ENCODE measurements at places on chromosomes 7 and 10.
A peak's percentile ranks its signal among the peaks of the same experiment; 100 is the strongest.

GRCh38 chr10:102775201-102775934 lies 31.6 kb downstream of the WBP1L start:
- no peak for DNase-seq

GRCh38 chr7:99648843-99649242 lies 31.0 kb downstream of the CYP3A5 start:
- no peak for DNase-seq

DNA sequence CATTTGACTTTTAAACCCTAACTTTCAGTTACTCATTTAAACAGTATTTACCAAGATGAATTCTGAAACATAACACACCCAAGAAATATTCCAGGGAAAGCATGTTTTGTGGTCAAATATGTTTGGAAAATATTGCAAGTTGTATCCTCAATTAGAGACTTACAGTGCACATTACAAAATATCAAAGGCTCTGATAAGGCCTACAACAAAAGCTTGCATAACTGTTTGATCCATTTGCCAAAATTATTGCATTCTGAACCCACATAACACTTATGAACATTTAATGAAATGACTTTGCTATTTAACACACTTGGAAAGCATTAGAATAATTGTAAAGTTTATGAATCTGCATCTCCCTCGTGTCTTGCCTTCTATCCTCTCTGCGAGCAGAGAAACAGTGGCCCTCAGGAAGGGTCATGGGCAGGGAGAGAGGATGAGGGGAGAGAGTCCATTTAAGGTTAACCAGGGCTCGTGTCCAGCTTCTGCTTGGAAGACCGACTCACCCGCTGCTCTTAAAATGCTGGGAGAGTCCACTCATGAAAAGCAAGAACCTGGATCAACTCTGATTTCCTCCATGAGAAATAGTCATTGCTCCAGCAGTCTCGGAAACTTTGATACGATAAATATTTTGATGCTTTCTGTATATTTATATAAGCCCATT lies 408.2 kb upstream of the ZMIZ1 start:
- DNase-seq, result no peak

GRCh38 chr10:44780426-44780825 lies 130.7 kb upstream of the TMEM72 start:
- DNase-seq, result no peak

- no peak for DNase-seq
These were observed 71.2 kb upstream of the RPA3 start for GRCh38 chr7:7789551-7789988.

GRCh38 chr7:147413557-147413870 lies 1177.1 kb upstream of the C7orf33 start:
- DNase-seq, result no peak

- DNase-seq, result peak; percentile 93
These were observed 1.7 kb upstream of the SPACDR start for GRCh38 chr7:100465702-100466311.

DNA sequence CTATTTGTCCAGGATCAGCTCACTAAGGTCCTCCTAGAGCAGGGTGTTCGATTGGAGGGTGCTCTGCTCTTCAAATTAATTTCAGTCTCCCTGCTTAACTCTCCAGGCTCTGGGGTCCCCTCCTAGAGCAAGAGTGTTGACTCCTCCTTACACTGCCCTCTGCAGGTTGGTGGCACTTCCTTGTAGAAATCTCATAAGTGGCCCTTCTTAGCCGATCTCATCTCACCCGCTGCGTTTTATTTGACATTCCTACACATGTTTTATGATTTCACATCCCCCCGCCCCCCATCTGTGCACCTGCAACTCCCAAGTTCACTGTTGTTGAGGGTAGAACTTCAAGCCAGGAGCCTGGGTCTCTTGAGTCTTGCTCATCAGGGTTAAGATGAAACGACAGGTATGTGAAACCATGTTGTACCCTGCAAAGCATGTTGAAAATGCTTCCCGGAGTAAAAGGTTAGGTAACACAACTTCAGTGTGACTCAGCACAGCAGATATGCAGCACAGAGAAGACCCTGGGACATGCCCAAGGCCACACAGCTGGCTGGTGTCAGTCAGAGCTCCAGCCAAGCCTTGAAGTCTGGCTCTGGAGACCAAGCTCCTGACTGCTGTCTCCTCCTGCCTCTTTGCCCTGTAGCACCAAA lies 171.2 kb downstream of the PRKAG2 start:
- DNase-seq, result peak; percentile 48

DNA sequence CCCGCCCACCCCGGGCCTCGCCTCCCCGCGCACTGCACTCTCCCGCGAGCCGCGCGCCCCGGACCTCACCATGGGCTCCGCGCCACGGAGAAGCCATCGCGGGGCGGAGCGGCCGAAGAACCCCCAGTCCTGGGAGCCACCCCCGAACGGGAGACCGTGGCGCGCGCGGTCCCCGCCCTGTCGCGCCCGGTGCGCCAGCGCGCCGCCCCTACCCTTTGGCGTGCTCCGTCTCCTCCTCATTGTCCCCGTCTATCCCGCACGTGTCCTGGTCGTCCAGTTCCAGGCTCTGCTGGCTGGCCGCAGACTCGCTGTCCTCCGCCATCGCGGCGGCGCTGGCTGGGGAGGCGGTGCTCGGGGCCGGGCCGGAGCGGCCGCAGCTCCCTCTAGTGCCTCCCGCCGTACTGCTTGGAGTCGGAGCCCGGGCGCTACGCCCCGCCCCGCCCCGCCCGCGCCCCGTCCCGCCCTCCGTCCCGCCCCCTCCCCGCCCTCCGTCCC lies at the start of gene NMT2:
NMT2 (minus strand) TSS at position 403 of the 495 bp plus-strand sequence; CDS start at position 322, 81 bp downstream.
- peak; percentile 74 for DNase-seq

- peak; percentile 86 for DNase-seq
These were observed 20.6 kb upstream of the RHOBTB1 start for GRCh38 chr10:60964257-60965235.

GRCh38 chr7:7956531-7957128 lies 12.0 kb upstream of the GLCCI1 start:
- DNase-seq, result no peak

DNA sequence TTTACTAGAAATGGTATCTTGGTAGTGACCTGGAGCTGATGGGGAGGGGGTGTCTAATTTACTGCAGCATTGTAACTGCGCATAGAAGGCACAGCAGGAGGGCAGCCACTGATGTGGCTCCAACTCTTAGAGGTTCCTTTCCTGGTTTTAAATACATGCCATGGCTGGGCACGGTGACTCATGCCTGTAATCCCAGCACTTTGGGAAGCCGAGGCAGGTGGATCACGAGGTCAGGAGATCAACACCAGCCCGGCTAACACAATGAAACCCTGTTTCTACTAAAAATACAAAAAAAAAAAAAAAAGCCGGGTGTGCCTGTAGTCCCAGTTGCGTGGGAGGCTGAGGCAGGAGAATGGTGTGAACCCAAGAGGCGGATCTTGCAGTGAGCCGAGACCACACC lies 19.2 kb upstream of the SEC61G start:
- DNase-seq, result no peak

- no peak for DNase-seq
These were observed 5.2 kb downstream of the ZNF365 start for GRCh38 chr10:62379394-62379793.

DNA sequence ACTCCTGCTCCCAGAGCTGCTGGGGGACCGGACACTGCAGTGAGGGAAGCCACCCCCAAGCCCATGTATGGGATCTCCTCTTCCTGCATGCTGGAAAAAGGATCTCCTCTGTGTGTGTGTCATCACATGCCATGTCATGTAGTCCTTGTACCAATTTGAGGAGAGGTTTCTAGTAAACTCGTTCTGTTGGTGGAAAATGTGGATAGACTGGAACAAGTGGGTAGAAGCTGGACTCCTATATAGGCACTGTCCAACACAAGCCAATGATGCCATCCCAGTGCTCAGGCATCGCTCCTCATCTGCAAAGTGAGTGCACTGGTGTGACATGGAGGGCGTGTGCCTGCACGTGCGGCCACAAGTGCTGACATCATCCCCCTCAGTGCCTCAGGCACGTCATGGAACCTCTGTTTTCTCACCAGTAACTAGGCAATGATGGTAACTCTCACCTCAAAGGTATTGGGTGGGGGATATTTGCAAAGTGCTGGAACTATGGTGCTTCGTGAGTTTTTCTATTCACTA lies 19.3 kb downstream of the MYO1G start:
- DNase-seq, result no peak

GRCh38 chr7:26156451-26157420 lies 4.7 kb downstream of the NFE2L3 start:
- peak; percentile 93 for DNase-seq

GRCh38 chr7:34776748-34777358 lies 118.8 kb downstream of the NPSR1 start:
- DNase-seq, result peak; percentile 52

DNA sequence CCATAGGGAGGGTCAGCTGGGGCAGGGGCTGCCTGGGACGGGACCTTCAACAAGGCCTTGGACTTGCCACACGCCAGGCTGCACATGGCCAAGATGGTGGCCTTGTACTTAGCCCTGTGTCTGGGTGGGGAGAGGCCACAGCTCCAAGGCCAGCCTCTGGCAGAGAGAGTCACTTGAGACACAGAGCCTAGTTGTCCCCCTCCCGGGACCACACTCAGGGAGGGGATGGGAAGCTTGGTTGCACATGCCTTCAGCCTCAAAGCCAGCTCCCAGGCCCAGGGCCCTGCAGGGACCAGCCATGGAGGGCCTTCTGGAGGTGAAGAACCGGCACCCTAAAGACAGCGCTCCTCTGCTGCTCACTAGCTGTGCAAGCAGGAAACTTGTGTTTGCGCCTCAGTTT lies 16.7 kb downstream of the MMRN2 start:
- DNase-seq, result no peak

DNA sequence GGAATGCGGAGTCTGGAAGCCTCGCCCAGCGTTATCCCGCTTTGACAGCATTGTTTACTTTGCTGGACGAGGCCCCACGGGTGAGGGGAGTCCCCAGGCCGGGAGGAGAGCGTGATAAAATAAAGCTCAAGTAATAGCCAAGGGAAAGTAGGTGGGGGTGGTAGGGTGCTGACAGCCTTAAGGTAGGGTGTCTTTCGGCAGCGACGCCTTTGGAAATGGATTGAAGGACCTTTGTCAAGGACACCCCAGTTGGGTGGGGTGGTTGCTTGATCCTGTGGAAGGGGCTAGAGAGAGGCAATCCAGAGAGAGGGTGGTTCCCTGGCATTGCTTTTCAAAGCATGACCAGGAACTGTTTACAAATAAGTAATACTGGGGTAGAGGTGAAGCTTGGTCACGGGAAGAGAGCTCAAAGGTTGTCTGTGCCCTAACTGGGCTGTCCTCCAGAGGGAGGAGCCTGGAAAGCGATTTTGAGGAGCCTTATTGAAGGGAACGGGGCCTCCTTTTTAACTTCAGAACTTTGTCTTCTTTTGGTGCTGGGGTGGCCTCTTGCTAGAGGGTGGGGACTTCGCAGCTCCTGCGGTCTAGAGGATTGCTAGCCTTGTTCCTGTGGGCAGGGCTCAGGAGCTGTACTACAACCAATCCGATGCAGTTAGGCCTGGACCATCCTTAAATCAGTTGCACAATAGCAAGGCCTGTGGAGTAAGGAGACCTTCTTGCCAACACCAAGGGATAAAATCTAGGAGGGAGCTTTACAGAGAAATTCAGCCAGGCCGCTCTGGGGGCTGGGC lies 1.3 kb downstream of the EIF4EBP2 start:
- peak; percentile 75 for DNase-seq

GRCh38 chr7:30178748-30179436 lies 44.1 kb downstream of the MTURN start:
- DNase-seq, result no peak

DNA sequence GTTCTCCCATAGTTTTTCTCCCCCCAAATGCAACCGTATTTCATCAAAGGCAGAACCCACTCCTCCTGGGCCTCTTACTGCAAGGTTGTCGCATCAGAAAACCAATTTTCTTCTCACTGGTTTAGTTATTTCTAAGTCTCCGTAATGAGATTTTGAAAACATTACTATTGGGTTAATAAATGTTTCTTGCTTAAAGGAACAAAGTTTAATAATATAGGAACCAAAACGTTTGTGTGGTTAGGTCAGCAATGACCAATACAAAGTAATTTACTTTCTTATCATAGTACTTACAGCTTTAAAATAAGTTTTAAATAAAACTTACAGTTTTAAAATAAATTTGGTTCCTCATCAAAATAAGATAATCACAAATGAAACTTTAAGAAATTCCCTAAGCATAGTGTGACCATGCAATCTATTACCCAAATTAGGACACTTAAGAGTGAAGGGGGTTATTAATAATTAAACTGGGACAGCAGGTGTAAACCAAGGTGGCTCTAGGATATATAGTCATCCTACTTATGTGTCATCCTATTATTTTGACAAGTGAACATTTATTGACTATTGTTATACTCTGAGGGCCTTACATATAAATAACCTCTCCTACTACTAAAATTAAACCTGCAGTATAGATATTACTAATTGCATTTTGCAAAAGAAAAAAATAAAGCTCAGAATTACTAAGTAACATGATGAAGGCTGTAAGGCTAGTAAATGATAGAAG lies 415.4 kb upstream of the LRRN3 start:
- DNase-seq, result no peak

GRCh38 chr7:78134256-78134655 lies 335.7 kb downstream of the PHTF2 start:
- peak; percentile 82 for DNase-seq

- no peak for DNase-seq
These were observed 201.7 kb downstream of the BUB3 start for GRCh38 chr10:123355748-123356481.

- DNase-seq, result no peak
These were observed 14.7 kb downstream of the LRRC18 start for GRCh38 chr10:48924988-48925387.

GRCh38 chr10:76644476-76644875 lies 993.1 kb downstream of the KCNMA1 start:
- no peak for DNase-seq

DNA sequence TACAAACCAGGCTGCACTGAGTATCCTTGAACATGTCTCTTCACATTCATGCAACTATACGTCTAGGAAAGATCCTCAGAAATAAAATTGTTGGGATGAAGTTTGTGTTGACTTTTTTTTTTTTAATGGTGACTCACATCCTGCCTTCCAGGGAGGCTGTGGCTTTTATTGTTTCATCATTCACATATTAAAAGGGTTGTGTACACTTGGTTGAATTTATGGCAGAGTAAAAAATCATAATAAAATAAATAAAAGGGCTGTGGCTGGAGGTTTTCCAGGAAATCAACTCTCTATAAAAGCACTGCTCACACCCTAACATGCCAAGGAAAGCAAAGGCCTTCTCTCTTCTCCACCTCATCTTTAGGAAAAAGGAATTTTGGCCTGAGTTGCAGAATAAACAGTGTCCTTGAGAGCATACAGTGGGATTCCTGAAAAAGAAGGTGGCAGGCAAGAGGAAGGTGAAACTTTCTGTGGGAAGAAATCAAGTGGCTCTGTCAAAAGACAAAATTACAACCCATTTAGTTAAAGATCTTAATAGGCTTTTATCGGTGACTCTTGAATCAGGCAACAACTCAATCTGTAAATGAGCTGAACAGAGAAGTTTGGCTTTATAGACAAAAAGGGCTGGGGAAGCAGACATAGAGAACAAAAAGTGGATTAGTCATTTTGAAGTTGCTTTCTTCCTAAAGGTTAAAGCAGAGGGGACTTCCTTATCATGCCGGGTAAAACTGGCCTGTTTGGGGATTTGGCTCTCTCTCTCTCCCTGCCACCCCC lies 41.6 kb upstream of the FHIP2A start:
- peak; percentile 45 for DNase-seq

GRCh38 chr10:94403380-94404213 lies 1.3 kb downstream of the TBC1D12 start:
- peak; percentile 63 for DNase-seq

GRCh38 chr7:139620676-139621344 lies 97.3 kb downstream of the CLEC2L start:
- peak; percentile 77 for DNase-seq

All from SK-MEL-5 (cell line).